ENCODE measurements at places on chromosomes 2 and 18. TPM values are rescaled to one million over a fixed set of nuclear protein-coding genes. Genes with fewer than 3 reads are reported as not detected.

The PDK1 gene
- 7.7 TPM for total RNA-seq

The IFT172 gene
- total RNA-seq: 34.1 TPM

The ANO7 gene
- total RNA-seq: 2.8 TPM

The FBXO36 gene
- 1.1 TPM for total RNA-seq

The DOCK10 gene
- 23.0 TPM for total RNA-seq

The CBLN2 gene
- total RNA-seq: 1.1 TPM

The SCN3A gene
- total RNA-seq: not detected

The TNFAIP6 gene
- not detected for total RNA-seq

The WIPF1 gene
- total RNA-seq: 44.2 TPM

Measured in endothelial cell of umbilical vein (primary cell).